Large intestine (tissue), 12 donors: ENCODE measurements at places on chromosomes 12 and 14. TPM values are rescaled to one million over a fixed set of nuclear protein-coding genes. Genes with fewer than 3 reads are reported as not detected.
A peak's percentile ranks its signal among the peaks of the same experiment; 100 is the strongest.

Gene CLEC2B
- polyA plus RNA-seq, result 5.2 TPM

DNA sequence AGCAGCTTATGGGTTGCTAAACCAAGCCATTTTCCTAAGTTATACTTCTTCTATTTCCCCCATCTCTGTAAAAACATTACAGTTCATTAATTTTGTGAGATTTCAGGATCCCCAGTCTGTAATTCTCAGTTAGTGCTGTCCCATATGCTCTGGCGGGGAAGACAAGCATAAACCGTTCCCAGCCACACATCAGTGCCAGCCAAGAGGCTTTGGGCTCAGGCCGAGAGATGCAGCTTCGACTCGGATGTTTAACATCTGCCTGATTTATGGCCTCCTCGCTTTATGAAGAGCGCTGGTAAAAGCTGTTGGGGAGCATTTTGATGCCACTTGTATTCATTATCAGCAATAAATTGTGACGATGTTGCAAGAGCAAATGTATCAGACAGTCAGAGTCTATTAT lies 349.1 kb upstream of the CCDC196 start:
- no peak overlapping the region for H3K27ac ChIP-seq
- no peaks in the 10 kb centered on the region for H3K4me1 ChIP-seq
- H3K4me3 ChIP-seq, result no peak overlapping the region
- no peaks in the 10 kb centered on the region for H3K36me3 ChIP-seq

Gene RBM19
- polyA plus RNA-seq, result 27.2 TPM

DNA sequence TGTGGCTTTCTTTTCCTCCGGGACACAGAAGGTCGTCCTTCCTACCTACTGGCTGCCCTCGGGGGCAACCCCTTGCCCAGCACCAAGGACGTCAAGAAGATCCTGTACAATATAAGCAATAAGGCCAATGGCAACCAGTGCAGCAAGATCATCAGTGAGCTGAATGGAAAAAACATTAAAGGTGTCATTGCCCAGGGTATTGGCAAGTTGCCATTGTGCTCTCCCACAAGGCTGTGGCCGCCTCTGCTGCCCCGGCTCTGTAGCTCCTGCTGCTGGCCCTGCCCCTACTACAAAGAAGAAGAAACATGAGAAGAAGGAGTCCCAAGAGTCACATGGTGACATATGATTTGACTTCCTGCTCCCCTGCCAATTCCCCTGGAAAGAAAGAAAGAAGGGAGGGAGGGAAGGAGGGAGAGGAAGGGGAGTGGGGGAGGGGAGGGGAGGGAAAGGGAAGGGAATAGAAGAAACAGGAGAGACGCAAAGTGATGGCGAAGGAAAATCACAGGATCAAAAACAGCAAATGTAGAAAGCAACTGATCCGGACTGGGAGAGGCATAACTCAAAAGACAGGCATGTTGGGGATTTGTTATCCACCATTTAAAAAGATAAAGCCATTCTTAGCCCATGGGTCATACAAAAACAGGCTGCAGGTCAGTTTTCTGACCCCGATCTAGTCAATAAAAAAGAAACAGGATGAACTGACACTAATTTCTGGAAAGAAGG lies 61.3 kb upstream of the RESF1 start:
- no peak overlapping the region for H3K4me3 ChIP-seq
- H3K27me3 ChIP-seq, result no peaks in the 10 kb centered on the region
- H3K36me3 ChIP-seq, result no peaks in the 10 kb centered on the region

DNA sequence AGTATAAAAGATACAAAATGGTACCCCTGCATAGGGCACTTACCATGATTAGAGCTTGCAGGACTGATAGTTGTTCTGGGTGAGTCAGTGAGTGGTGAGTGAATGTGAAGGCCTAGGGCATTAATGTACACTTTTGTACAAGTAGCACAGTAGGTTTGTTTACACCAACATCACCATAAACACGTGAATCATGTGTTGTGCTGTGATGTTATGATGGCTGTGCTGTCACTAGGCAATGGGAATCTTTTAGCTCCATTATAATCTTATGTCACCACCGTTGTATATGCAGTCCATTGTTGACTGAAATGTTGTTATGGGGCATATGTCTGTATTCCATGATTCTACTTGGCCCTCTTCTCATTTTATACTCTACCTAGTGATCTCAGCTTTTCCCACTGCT lies 11.8 kb downstream of the NUBPL start:
- H3K36me3 ChIP-seq, result peaks cover 6% of the 10 kb centered on the region
- H3K27me3 ChIP-seq, result no peaks in the 10 kb centered on the region
- no peak overlapping the region for H3K4me3 ChIP-seq

Gene FGF6
- 0.07 TPM for polyA plus RNA-seq

- H3K36me3 ChIP-seq, result no peaks in the 10 kb centered on the region
- DNase-seq, result no peak
- H3K27me3 ChIP-seq, result no peaks in the 10 kb centered on the region
- no peak overlapping the region for H3K4me3 ChIP-seq
- no peak overlapping the region for H3K27ac ChIP-seq
Measured at GRCh38 chr14:76500011-76500410, 124.1 kb downstream of the ESRRB start.

DNA sequence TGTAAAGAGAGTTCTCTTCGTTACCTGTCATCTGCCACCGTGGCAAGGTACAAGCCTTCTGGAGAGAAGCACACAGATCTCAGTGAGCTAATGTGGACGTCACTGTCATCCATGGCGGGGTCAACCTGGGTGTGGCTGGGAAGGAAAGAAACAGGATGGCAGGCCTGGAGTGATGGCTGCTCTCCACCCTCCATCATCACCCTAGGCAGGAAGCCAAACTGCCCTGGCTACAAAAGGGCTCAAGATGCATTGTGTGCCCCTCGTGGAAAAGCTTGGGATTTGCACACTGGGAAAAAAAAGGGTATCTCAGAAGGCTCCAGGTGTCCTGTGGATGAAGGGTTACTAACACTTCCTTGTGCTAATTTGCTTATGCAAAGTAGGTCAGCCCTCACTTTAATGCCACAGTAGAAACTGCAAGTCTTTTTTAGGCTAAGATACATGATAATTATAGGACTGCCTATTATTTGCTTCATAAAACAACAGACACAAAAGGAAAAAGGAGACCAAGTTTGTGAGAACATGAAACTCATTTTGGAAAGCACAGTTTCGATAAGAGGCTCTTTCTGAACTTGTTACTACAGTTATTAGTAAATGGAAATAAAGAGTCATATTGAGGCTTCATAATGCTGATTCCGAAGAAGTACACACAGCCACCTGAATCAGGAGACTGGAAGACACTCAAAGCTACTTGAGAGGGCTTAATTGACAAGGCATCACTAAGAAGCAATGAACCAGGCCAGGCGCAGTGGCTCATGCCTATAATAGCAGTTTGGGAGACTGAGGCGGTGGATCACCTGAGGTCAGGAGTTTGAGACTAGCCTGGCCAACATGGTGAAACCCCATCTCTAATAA lies 18.9 kb downstream of the RFC5 start:
- H3K27ac ChIP-seq, result no peak overlapping the region
- no peak overlapping the region for H3K4me3 ChIP-seq
- H3K27me3 ChIP-seq, result no peaks in the 10 kb centered on the region
- no peak for DNase-seq

DNA sequence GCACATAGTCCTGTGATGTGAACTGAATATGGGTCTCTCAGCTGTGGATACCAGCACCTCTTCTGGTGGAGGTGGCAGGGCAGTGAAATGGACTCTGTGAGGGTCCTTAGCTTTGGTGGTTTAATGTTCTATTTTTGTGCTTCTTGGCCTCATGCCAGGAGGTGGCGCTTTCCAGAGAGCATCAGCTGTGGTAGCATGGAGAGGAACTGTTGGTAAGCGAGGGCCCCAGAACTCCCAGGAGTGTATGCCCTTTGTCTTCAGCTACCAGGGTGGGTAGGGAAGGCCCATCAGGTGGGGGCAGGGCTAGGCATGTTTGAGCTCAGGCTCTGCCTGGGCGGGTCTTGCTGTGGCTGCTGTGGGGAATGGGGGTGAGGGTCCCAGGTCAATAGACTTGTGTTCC lies 241.7 kb downstream of the AEBP2 start:
- no peak overlapping the region for H3K27ac ChIP-seq
- H3K4me1 ChIP-seq, result no peaks in the 10 kb centered on the region
- H3K4me3 ChIP-seq, result no peak overlapping the region
- no peak for DNase-seq
- H3K27me3 ChIP-seq, result no peaks in the 10 kb centered on the region

GRCh38 chr12:63823040-63823439 lies 21.5 kb upstream of the SRGAP1 start:
- no peak for DNase-seq
- H3K36me3 ChIP-seq, result no peaks in the 10 kb centered on the region
- H3K4me1 ChIP-seq, result no peaks in the 10 kb centered on the region
- H3K4me3 ChIP-seq, result no peak overlapping the region
- no peak overlapping the region for H3K27ac ChIP-seq
- H3K27me3 ChIP-seq, result peaks cover 3% of the 10 kb centered on the region

GRCh38 chr14:65228956-65229747 lies 126.8 kb upstream of the MAX start:
- H3K4me1 ChIP-seq, result peaks cover 60% of the 10 kb centered on the region
- peak overlapping the region; percentile 19 for H3K4me3 ChIP-seq
- DNase-seq, result no peak

DNA sequence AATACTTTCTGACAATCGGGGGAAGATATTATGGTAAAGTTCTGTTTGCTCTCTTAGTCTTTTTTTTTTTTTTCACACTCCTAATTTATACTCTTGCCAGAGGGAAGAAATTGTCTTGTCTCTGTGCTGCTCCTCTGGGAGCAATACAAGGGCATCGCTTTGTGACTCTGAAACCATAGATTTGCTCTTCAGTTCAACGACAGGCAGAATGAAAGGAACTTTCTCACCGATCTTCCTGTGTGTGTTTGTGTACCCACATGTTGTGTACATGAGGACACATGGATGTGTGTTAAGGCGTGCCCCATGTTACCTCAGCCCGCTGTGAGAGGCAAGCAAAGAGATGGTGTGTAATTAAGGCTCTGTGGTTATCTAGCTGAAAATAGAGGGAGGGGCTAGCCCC lies 457.6 kb downstream of the EGLN3 start:
- no peak overlapping the region for H3K4me3 ChIP-seq
- H3K27ac ChIP-seq, result no peak overlapping the region
- H3K36me3 ChIP-seq, result no peaks in the 10 kb centered on the region

DNA sequence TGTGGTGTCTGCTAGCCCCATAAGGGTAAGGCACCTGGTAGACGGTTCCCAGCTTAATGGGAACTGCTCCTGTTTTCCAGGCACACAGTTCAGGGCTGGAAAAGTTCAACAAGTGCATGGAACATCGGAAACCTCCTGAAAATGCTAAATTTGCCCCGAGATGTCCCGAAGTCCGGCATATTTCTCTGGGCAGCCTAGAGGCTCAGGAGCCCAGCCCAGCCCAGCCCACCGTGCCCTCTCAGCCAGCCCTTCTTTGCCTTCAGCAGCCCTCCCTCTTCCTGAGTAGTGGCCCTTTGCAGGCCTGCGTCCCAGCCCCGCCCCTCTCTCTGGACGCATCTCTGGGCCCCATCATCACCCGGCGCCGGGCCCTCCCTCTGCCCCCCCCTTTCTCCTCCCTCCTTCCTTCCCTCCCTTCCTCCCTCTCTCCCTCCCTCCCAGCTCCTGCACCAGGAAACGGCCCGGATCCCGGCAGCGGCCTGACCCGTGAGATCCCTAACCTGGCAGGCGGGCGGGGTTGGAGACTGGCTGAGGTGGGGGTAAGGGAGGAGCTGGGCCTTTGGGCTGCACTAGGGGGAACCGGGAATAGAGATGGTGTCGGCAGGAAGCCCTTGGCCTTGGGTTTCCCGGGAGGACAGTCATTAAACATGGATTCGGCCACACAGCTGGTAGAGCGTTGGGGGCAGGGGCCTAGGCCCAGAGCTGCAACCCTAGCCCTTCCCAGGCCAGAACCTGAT lies at the start of gene BCL2L2:
TSS of gene BCL2L2 (plus strand) at position 422 of the 734 bp plus-strand sequence. CDS start 935 bp downstream, outside the sequence.
- peak within 1 kb of the TSS; percentile 91 for H3K4me3 ChIP-seq
- peak; percentile 97 for DNase-seq
- H3K4me1 ChIP-seq, result peaks cover 25% of the 10 kb centered on the region
- H3K36me3 ChIP-seq, result peaks cover 37% of the 10 kb centered on the region

Gene LRFN5
- polyA plus RNA-seq, result 2.3 TPM

DNA sequence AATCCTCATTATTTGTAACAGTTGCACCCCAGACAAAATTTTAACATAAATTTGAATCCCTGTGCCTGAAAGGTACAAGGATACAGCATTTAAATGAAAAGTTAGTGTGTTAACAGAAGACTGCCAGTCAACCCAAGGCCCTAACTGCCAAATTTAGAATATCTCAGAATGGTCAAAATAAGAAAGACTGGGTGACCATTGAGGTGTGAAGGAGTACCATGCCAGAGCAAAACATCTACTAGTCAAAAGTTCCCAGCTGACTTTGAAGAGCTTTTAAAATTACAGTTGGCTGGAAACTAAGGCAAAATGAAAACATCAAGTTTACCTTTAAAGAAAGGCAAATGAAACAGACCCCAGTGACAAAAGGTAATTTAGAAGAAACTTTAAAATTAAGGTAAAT lies 18.4 kb downstream of the SAV1 start:
- H3K36me3 ChIP-seq, result peaks cover 4% of the 10 kb centered on the region
- DNase-seq, result no peak
- H3K27me3 ChIP-seq, result no peaks in the 10 kb centered on the region

GRCh38 chr14:61733972-61734371 lies 28.2 kb upstream of the SNAPC1 start:
- no peak for DNase-seq
- no peaks in the 10 kb centered on the region for H3K27me3 ChIP-seq
- H3K36me3 ChIP-seq, result peaks cover 58% of the 10 kb centered on the region

Gene ABCD2
- polyA plus RNA-seq, result 0.67 TPM

Gene SLC17A8
- 1.5 TPM for polyA plus RNA-seq

- H3K27me3 ChIP-seq, result no peaks in the 10 kb centered on the region
- H3K36me3 ChIP-seq, result no peaks in the 10 kb centered on the region
- H3K4me1 ChIP-seq, result no peaks in the 10 kb centered on the region
- no peak for DNase-seq
- H3K27ac ChIP-seq, result no peak overlapping the region
Measured at GRCh38 chr12:95881331-95881955, 22.7 kb downstream of the SNRPF start.

Gene BCL11B
- polyA plus RNA-seq, result 4.0 TPM

Gene LBHD2
- not detected for polyA plus RNA-seq

- H3K27me3 ChIP-seq, result no peaks in the 10 kb centered on the region
- H3K4me1 ChIP-seq, result no peaks in the 10 kb centered on the region
- no peak overlapping the region for H3K4me3 ChIP-seq
- H3K27ac ChIP-seq, result no peak overlapping the region
- DNase-seq, result no peak
Measured at GRCh38 chr12:43115441-43116160, 436.4 kb downstream of the ADAMTS20 start.

GRCh38 chr14:104739546-104740516 lies 13.1 kb upstream of the SIVA1 start:
- H3K4me3 ChIP-seq, result no peak overlapping the region
- no peaks in the 10 kb centered on the region for H3K4me1 ChIP-seq
- H3K36me3 ChIP-seq, result peaks cover 24% of the 10 kb centered on the region
- no peak for DNase-seq
- H3K27ac ChIP-seq, result no peak overlapping the region

- peak overlapping the region; percentile 91 for H3K4me3 ChIP-seq
Measured at GRCh38 chr12:12558291-12558690, 4.4 kb downstream of the DUSP16 start.

- peaks cover 4% of the 10 kb centered on the region for H3K36me3 ChIP-seq
- peaks cover 4% of the 10 kb centered on the region for H3K4me1 ChIP-seq
- H3K27ac ChIP-seq, result peak overlapping the region; percentile 91
- no peak for DNase-seq
- H3K4me3 ChIP-seq, result peak overlapping the region; percentile 64
Measured at GRCh38 chr14:60163693-60164092, 1.5 kb downstream of the DHRS7 start.

Gene ANG
- polyA plus RNA-seq, result 43.6 TPM

- H3K27ac ChIP-seq, result no peak overlapping the region
- peaks cover 9% of the 10 kb centered on the region for H3K4me1 ChIP-seq
- H3K27me3 ChIP-seq, result peaks cover 58% of the 10 kb centered on the region
- peak; percentile 37 for DNase-seq
Measured at GRCh38 chr12:5428332-5429221, 3.3 kb upstream of the NTF3 start.
